ENCODE measurements at places on chromosomes 11 and 22.

DNA sequence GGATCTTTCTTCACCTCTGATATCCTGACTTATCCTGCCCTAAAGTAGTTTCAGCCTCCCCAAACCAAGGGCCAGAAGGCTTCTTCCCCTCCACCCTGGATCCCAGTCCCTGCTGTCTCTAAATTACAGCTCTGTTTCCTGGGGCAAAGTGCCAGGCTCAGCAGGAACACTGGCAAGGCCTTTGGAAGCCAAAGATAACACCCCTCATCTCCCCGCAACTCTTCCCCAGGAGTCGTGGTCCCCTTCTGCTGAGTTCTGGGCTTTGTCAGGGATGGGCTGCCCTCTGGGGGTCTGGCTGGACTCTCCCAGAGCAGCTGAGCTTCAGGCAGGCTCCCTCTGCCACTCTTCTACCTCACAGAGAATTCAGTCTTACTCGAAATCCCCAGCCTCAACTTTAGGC lies 53.8 kb upstream of the AMPD3 start:
- no peak for DNase-seq

DNA sequence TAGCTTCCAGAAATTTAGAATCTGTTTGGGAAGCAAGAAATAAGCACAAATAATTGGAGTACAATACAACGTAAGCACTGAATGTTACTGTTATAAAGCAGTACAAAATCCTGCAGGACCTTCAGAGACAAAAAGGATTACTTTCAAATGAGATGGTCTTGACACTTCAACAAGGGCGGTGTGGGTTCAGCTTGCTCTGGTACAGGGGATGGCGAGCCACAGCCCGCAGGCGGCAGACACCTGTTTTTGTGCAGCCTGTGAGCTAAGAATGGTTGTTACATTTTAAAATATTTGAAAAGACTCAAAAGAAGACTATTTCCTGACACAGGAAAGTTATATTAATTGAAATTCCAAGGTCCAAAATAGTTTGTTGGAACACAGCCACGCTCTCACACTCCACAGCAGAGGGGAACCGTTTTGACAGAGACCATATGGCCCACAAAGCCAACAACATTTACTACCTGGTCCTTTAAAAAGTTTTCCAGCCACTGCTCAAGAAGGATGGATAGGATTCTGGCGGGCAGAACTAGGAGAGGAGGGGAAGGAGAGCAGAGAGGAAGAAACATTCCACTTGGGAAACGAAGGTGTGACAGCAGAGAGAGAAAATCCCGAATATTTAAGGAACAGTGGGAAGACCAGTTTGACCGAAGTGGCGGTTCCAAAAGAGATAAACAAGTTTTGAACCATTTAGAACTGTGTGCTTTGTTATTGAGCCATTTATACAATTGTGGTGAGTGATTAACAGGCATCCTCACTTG lies 6.3 kb downstream of the PRDM10 start:
- no peak for DNase-seq

- DNase-seq = no peak
Measured at GRCh38 chr11:69459848-69460539, 21.5 kb upstream of the LINC01488 start.

- DNase-seq = no peak
Measured at GRCh38 chr11:99739464-99740089, 718.8 kb downstream of the CNTN5 start.

DNA sequence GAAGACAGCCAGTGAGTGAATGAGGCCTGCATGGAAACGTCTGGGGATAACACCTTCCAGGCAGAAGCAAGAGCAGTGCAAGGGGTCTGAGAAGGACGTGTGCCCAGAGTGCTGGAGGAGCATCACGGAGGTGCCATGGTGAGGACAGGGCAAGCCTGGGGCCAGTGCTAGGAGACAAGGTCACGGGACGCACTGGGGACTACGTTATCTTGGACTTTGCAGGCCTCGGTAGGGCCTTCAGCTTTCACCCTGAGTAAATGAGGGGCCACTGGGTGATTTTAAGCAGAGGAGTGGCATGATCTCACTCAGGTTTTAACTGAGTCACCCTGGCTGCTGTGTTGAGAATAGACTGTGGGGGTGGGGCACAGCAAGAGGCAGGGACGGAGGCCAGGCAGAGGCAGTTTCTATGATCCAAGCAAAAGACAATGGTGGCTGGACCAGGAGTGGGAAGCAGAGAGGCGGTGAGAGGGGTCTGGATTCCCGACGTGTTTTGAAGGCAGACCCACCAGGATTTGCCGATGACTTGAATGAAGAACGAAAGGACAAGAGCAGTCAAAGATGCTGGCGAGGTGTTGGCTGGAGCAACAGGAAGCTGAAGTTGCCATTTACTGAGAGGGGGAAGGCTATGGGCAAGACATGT lies 102.7 kb upstream of the PARVA start:
- no peak for DNase-seq

DNA sequence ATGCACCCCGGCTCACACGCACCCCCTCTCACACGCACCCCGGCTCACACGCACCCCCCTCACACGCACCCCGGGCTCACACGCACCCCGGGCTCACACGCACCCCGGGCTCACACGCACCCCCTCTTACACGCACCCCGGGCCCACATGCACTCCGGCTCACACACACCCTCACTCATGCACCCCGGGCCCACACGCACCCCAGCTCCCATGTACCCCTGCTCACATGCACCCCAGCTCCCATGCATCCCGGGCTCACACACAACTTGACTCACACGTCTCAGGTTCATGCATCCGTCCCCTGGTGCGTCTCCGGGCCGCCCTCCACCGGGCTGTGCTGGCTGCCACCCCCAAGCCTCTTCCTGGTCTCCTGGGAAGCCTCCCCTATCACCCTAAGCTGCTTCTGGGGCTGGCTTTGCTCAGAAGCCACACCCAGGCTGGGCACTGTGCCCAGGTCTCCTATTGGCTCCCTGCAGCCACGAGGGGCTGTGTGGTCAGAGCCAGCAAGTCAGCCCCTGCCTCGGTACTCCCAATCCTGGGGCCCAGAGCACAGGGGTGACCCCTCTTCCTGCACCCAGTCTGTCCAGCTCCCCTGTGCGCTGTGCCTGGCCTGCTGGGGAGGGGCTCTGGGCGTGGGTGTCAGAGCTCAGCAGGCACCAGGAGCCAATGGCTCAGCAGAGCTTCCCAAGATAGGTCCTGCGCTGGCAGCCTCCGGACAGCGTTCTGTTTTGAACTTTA lies 16.9 kb downstream of the TSPAN4 start:
- DNase-seq = no peak

DNA sequence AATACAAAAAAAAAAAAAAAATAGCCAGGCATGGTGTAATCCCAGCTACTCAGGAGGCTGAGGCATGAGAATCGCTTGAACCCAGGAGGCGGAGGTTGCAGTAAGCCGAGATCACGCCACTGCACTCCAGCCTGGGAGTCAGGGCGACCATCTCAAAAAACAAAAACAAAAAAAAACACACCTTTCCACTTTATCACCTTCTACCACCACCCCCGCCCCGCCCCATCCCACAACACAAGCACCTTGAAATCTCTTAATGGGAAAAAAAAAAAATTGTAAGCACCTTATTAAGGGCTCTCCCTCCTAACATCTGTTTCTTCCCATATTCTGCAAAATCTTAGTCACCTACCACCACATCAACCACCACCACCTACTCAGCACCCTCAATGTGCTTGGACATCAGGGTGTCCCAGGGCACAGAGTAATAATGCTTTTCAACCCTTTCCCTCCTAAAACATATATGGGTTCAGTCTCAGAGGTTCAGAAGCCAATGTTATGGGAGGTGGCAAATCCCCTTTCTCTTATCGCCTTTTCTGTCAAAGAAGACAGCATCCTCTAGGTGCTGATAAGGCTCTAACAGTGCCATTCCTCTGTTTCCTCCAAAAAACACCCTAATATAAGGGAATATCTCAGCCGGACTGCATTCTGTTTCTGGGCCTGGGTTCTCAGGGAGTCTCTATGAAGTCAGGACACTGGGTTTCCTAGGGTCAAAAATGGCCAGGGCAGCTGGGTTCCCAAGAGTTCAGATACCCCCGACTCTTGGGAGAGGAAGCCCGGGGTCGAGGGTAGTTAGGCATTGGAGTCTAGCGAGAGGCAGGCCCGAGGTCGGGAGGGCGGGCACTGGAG lies 718 bp downstream of the INTS5 start:
- no peak for DNase-seq

GRCh38 chr11:10498022-10498400 lies 42.9 kb downstream of the AMPD3 start:
- DNase-seq = no peak

- no peak for DNase-seq
Measured at GRCh38 chr11:12026331-12027211, 18.1 kb upstream of the DKK3 start.

DNA sequence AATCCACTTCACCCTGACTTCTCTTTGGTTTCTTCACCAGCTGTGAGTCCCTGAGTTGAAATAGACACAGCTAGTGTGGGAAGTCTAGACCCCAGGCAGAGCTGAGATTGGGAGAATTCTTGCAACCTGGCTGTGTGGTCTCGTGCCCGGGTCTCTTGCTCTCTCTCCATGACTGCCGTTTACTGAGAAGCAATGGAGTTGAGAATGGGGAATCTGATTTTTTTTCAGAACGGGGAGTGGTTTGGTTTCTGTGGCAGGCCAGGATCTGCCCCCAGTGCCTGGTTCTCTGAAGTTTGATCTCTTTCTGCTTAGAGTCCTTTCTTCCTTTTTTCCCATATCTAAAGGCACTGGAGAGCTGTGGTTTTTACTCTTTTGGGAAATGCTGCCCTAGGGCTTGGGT lies 1.5 kb downstream of the SIDT2 start:
- DNase-seq = no peak

GRCh38 chr11:86151174-86152005 lies 82.5 kb upstream of the PICALM start:
- DNase-seq = no peak

DNA sequence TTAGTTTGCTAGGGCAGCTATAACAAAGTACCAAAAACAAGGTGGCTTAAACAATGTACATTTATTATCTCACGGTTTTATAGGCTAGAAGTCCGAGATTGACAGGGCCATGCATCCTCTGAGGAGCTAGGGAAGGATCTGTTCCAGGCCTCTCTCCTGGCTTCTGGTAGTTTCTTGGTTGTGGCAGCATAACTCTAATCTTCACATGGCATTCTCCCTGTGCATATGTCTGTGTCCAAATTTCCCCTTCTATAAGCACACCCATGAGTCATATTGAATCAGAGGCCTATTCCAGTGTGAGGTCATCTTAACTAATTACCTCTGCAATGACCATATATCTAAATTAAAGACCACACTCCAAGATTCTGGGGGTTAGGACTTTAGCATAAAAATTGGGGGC lies 31.3 kb upstream of the MMP13 start:
- DNase-seq = no peak

- no peak for DNase-seq
Measured at GRCh38 chr11:38884145-38884865, 2286.3 kb upstream of the RAG2 start.

- no peak for DNase-seq
Measured at GRCh38 chr11:121829159-121829643, 286.8 kb downstream of the BLID start.

DNA sequence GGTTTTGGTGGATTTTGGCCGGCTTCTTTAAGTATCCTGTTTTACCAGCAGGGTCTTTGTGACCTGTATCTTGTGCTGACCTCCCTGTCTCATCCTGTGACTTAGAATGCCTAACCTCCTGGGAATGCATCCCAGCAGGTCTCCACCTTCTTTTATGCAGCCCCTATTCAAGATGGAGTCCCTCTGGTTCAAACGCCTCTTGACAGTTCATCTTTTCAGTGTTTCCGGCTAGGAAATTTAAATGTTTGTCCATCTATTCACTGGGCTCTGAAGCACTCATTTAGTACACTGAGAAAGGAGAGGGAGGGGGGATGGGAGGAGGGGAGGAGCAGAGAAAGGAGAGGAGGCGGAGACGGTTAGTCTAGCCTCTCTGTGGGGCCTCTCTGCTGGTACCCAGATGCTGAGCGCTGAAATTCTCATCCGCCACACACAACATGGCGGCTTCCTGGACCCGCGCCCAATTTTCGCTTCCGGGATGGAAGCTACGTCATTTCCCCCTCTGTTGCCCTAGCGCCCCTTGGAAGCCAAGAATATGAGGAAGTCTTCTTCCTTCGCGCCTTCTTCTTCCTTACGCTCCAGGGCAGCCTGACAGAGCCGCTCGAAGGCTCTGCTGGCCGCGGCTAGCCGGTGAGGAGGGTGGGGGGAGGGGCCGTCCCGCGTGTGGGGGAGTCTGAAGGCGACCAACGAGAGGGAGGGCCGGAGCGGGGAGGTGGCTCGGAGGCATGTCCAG lies 69.0 kb upstream of the SYT13 start:
- peak; percentile 89 for DNase-seq

- no peak for DNase-seq
Measured at GRCh38 chr22:37999640-38000272, 15.4 kb upstream of the SOX10 start.

- DNase-seq = no peak
Measured at GRCh38 chr11:104668797-104669463, 229.3 kb downstream of the CASP12 start.

DNA sequence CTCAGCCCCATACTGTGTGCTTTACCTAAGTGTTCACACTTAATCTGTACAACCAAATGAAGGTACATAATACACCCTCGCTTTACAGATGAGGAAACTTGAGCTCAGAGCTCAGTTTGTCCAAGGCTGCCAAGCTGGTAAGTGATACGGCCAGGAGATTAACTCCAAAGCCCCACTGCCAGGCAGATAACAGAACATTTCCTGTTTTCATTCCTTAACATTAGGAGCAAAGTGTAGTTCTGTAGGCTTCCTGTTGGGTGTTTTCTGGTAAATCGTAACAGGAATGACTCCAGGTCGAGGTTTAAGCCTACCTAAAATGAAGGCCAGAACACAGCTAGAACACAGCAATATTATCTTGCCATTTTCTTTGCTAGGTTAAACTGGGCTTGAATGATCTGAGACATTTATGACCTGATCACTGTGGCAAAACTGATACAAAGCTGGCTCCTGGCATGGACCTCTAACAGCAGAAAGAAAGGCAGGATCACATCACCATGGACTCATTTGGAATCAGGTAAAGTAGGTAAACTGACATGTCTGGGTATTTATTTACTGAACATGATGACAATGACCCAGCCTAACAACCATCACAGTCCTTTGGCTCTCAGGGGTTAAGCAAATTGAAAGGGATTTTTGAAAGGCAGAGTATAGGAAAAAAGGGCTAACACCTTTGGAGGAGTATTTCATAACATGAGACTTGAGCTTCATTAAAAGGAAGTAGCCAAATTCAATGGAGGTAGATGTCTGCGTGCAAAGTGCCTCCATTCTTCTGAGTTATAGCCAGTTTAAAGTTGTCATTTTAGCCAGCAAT lies 3.9 kb upstream of the NUP50 start:
- no peak for DNase-seq

DNA sequence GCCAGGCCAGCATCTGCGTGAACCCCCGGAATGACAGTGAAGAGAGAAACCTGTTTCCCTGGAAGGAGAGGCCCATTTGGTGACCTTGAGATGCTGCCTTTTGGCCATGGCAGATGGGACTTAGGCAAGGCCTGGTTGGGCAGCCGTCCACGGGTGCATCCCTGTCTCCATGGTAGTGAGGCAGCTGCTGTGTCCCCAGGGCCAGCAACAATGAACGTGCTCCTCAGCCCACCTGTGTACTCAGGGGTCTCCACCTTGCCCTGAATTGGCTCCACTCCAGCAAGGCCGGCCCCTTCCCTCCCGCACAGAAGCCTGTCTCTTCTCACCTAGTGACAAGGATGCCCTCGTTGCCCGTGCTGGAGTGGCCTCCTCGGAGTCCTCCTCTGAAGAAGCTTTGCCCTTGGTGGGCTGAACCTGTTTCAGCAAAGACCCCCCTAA lies 441.1 kb downstream of the TBC1D22A start:
- DNase-seq = no peak

All from activated CD4-positive, alpha-beta T cell treated with anti-CD3 and anti-CD28 coated beads, Interleukin-2, amount 50 U/mL, for 1 hour (primary cell).